Thoracic aorta (tissue), 2 donors: ENCODE measurements at places on chromosomes 1 and 21. TPM values are rescaled to one million over a fixed set of nuclear protein-coding genes. Genes with fewer than 3 reads are reported as not detected.

DNA sequence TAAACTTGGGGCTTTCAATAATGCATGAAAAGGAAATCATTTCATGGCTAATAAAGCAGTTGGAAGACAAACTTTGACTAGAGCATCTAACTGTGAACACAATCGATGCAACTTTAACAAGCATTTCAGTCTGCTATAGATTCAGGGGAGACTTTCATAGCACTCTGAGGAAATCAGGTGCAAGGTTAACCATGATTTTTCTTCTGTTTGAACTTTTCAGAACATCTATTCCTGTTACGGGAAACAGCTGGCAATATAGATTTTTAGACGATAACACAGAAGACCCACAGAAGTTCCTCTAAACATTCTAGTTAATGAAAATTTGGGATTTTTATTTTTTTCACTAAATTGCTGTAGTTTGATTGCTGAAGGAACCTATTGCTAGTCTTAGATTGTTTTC, 177.3 kb downstream of the TRIM33 start:
- no peak overlapping the region for H3K4me3 ChIP-seq
- H3K4me1 ChIP-seq = no peaks in the 10 kb centered on the region
- H3K36me3 ChIP-seq = no peaks in the 10 kb centered on the region
- no peak overlapping the region for H3K27ac ChIP-seq
- H3K27me3 ChIP-seq = no peaks in the 10 kb centered on the region

TMCC2 gene
- 8.9 TPM for total RNA-seq

- no peak overlapping the region for H3K27ac ChIP-seq
- peaks cover 9% of the 10 kb centered on the region for H3K4me1 ChIP-seq
Measured at GRCh38 chr1:180258935-180259334, 28.9 kb downstream of the LHX4 start.

DNA sequence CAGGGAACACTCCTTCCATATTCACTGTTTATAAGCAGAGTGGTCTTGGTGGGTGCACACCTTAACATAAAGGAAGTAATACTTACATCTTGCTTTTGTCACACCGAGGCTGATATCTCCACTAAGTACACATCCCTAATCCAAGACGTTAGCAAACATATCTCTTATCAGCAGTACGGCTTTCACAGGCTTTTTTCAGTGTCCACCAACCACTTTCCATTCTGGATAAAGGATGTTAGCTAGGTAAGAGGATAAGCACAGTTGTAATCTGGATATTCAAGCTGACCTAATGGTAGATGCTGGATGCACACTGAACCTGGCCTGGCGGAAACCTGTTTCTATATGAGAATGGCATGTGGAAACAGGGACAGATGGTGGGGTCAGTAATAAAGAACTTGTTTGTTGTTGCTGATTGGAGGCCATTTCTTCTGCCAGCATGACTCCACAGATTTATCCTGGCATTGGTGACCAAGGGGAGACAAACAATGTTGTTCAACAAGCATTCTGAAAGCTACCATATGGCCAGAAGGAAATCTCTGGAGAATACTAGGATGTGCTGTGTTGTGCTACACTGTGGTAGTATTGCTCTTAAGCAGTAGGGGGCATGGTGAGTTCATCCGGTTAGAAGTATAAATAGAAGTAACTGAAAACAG, 416.4 kb downstream of the PTBP2 start:
- no peak overlapping the region for H3K27ac ChIP-seq
- H3K27me3 ChIP-seq = no peaks in the 10 kb centered on the region
- no peak overlapping the region for H3K4me3 ChIP-seq
- H3K36me3 ChIP-seq = no peaks in the 10 kb centered on the region
- peaks cover 6% of the 10 kb centered on the region for H3K4me1 ChIP-seq

GRCh38 chr1:86905875-86906274, 8.1 kb downstream of the SELENOF start:
- H3K27ac ChIP-seq = no peak overlapping the region
- H3K4me3 ChIP-seq = no peak overlapping the region
- peaks cover 17% of the 10 kb centered on the region for H3K4me1 ChIP-seq
- H3K27me3 ChIP-seq = no peaks in the 10 kb centered on the region

GRCh38 chr1:27545876-27546275, 55.9 kb upstream of the WASF2 start:
- no peak for DNase-seq
- H3K4me1 ChIP-seq = peaks cover 63% of the 10 kb centered on the region
- peaks cover 26% of the 10 kb centered on the region for H3K36me3 ChIP-seq
- peak overlapping the region; percentile 82 for H3K27ac ChIP-seq
- H3K4me3 ChIP-seq = no peak overlapping the region
- no peaks in the 10 kb centered on the region for H3K27me3 ChIP-seq

GRCh38 chr1:32878183-32878582, 7.5 kb upstream of the FNDC5 start:
- no peak for DNase-seq
- no peak overlapping the region for H3K4me3 ChIP-seq
- H3K27me3 ChIP-seq = no peaks in the 10 kb centered on the region
- H3K36me3 ChIP-seq = no peaks in the 10 kb centered on the region

DNA sequence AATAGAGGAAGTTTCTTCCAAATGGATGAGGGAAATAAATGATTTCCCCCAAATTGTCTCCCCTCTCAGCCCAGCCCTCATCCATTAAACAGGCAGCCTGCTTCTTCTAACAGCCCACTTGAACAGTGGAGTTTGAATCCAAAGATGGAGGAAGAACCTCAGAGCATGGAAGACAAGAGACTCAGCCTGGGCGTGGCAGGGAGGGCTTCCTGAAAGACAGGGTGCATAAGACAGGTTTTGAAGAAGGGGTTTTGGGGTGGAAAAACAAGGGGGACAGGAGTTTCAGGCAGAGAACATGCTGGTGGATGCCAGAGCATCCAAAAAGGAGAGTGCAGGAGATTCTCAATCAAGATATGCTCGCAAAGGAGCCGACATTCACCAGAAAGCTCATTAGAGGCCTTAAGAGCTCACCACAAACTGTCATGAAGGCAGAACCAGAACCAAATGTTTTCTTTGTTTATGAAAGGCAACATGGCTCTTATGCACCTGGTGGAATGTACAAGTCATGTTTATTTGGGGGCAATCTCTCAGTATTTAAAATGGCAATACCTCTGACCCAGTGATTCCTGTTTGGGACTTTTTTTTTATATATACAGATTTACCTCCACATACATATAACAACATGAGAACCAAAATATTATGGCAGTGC, 26.5 kb upstream of the TSPEAR start:
- H3K4me1 ChIP-seq = no peaks in the 10 kb centered on the region
- H3K27ac ChIP-seq = no peak overlapping the region
- H3K4me3 ChIP-seq = no peak overlapping the region
- no peak for DNase-seq
- no peaks in the 10 kb centered on the region for H3K36me3 ChIP-seq

- no peaks in the 10 kb centered on the region for H3K27me3 ChIP-seq
- H3K36me3 ChIP-seq = no peaks in the 10 kb centered on the region
- no peak for DNase-seq
Measured at GRCh38 chr1:179731643-179732042, 11.4 kb upstream of the FAM163A start.

DNA sequence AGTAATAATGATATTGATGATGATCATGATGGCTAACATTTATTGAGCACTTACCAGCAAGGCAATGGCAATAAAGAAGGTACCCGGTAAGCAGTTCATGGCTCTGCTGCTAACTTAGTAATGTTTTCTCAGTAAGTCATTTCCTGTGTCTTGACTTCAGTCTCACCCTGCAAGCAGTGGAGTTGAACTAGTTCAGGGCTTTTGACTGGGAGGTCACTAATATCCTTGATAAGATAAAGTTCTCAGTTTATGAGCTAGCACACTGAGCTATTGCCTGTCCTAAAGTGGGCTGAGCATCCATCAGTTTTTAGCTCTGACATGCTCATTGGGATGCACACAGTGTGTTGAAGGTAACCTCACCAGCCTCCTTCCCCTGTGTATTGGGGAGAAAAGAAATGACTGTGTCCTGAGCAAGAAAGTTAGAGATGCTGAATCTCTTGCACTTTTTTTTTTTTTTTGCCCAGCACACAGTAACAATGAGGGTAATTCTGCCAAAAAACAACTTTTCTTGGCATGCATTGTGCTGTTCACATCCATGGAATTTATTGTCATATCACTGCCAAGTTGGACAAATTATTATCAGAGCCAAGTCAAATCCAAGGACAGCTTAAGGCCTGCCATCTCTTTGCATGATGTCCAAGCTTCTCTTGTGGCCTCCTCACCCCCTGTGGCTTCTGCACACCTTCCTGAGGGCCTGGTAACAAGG, 55.5 kb upstream of the GADD45A start:
- H3K27me3 ChIP-seq = no peaks in the 10 kb centered on the region
- H3K27ac ChIP-seq = no peak overlapping the region
- no peaks in the 10 kb centered on the region for H3K4me1 ChIP-seq

- peak; percentile 46 for DNase-seq
- H3K4me3 ChIP-seq = peak overlapping the region; percentile 23
- H3K4me1 ChIP-seq = peaks cover 12% of the 10 kb centered on the region
- H3K27ac ChIP-seq = no peak overlapping the region
- H3K27me3 ChIP-seq = no peaks in the 10 kb centered on the region
- no peaks in the 10 kb centered on the region for H3K36me3 ChIP-seq
Measured at GRCh38 chr1:211469938-211470529, 21.9 kb downstream of the RD3 start.

C4BPB gene
- 0.54 TPM for total RNA-seq

TSPEAR gene
- not detected for total RNA-seq

- no peak overlapping the region for H3K4me3 ChIP-seq
- H3K36me3 ChIP-seq = no peaks in the 10 kb centered on the region
- H3K4me1 ChIP-seq = no peaks in the 10 kb centered on the region
- no peak for DNase-seq
Measured at GRCh38 chr21:45839274-45839673, 142.3 kb upstream of the COL6A1 start.

CCDC27 gene
- not detected for total RNA-seq

DNA sequence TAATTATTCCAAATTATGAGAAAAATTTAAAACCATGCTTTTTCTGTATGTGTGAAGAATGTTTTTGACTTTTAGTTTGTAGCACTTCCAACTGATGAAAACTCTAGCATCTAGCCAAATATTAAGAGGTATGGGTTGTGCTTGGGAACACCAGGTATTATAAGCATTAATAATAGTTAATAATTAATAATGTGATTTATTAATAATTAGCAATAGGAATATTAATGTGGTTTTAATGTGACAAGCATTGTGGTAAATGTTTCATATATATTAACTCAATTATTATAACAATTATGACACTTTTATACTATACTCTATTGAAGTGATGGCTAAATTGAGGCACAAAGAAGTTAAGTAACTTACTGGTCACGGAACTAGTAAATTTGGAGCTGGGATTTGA, 7.9 kb downstream of the SLC30A7 start:
- H3K4me3 ChIP-seq = no peak overlapping the region
- H3K4me1 ChIP-seq = no peaks in the 10 kb centered on the region
- no peak for DNase-seq
- peaks cover 17% of the 10 kb centered on the region for H3K36me3 ChIP-seq

DNA sequence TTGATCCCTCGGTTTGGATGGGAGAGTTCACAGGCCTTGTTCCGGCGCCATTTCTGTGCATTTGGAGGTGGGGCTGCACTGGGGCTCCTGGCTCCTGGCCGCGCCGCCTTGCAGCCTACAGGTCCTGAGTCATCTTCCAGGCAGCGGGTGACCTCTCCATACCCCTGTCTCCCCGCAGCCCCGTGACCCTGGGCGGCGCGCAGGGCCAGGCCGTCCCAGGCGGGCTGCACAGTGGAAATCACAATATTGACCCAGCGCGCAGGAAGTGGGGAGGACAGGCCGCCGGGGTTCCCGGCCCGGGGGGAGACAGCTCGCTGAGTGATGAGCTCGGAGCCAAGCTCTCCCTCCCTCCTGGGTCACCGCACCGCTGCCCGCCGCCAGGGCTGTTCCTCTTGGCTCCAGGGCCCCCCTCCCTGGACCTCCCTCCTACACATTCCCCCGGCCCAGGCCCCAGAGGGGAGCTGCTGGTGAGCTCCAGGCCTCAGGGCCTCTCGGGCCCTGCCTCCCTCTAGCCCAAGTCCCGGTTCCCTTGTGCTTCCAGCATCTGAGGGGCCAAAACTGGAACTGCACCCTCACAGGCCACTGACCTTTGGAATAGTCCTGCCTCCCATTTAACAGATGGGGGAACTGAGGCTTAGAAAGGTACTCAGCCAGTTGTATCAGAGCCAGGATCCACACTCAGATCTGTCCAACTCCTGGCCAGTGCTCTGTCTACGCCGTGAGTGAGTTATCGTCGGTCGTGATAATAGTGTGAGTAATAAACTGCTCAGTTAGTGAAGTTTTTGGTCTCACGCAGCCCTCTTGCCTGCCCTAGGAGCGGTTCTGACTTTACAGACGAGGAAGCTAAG, 142.9 kb upstream of the WNT4 start:
- no peak overlapping the region for H3K4me3 ChIP-seq
- no peak overlapping the region for H3K27ac ChIP-seq
- DNase-seq = no peak
- no peaks in the 10 kb centered on the region for H3K27me3 ChIP-seq
- no peaks in the 10 kb centered on the region for H3K36me3 ChIP-seq

FCRL1 gene
- total RNA-seq = 1.8 TPM

GRCh38 chr1:93549131-93549530, 101.2 kb downstream of the FNBP1L start:
- no peak for DNase-seq
- H3K4me1 ChIP-seq = peaks cover 7% of the 10 kb centered on the region
- H3K27me3 ChIP-seq = no peaks in the 10 kb centered on the region
- no peak overlapping the region for H3K4me3 ChIP-seq
- no peaks in the 10 kb centered on the region for H3K36me3 ChIP-seq
- no peak overlapping the region for H3K27ac ChIP-seq

GRCh38 chr1:212606395-212607205, 2.0 kb upstream of the ATF3 start:
- H3K27me3 ChIP-seq = no peaks in the 10 kb centered on the region
- peak overlapping the region; percentile 91 for H3K4me3 ChIP-seq
- H3K36me3 ChIP-seq = no peaks in the 10 kb centered on the region
- H3K4me1 ChIP-seq = peaks cover 9% of the 10 kb centered on the region
- H3K27ac ChIP-seq = peak overlapping the region; percentile 51

NLRP3 gene
- 5.1 TPM for total RNA-seq

GRCh38 chr1:194473766-194474165, 1287.4 kb upstream of the B3GALT2 start:
- H3K27ac ChIP-seq = no peak overlapping the region
- no peaks in the 10 kb centered on the region for H3K27me3 ChIP-seq
- no peaks in the 10 kb centered on the region for H3K4me1 ChIP-seq
- no peak overlapping the region for H3K4me3 ChIP-seq
- no peaks in the 10 kb centered on the region for H3K36me3 ChIP-seq

CACHD1 gene
- total RNA-seq = 6.7 TPM

- no peaks in the 10 kb centered on the region for H3K4me1 ChIP-seq
- DNase-seq = no peak
- no peaks in the 10 kb centered on the region for H3K27me3 ChIP-seq
Measured at GRCh38 chr1:5661196-5662085, 330.8 kb downstream of the NPHP4 start.

DNA sequence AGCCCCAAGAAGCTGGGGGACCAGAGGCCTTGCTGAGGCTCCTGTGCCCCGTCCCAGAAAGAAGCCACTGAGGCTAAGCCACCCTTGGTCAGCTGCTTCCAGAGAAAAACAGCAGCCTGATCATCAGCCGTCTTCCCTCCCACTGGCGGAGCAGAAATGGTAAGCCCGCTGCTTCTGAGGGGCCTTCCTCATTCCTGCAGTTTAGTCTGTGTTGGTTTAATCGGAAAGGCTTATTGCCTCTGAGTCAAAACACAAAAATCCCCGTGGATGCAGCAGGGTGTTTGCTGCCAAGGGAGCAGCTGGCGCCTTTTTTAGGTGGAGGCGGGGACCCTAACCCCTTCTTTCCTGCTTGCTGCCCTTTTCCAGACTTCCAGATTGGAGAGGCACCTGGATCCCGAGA, 33.9 kb downstream of the SPSB1 start:
- peaks cover 63% of the 10 kb centered on the region for H3K4me1 ChIP-seq
- peak overlapping the region; percentile 33 for H3K4me3 ChIP-seq
- DNase-seq = no peak
- H3K27me3 ChIP-seq = no peaks in the 10 kb centered on the region
